ENCODE measurements at places on chromosomes 7 and 10.

DNA sequence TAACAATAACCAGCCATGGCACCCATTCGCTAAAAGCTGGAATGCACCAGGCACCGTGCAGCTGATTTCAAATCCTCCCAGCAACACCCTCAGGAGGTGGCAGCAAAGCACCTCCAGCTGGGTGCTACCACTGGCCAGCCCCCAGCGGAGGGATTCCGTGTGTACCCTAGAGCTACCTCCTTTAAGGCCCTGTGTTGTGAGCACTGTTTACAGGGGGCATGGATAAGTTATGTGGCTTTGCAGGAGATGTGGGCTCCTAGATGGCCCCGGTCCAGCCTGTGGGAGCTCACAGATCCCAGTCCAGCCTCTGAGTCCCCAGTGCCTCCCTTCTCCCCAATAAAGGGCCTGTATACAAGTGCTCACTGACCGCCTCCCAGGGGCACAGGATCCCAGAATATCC lies 27.1 kb downstream of the TNRC18 start:
- peak; percentile 77 for DNase-seq

DNA sequence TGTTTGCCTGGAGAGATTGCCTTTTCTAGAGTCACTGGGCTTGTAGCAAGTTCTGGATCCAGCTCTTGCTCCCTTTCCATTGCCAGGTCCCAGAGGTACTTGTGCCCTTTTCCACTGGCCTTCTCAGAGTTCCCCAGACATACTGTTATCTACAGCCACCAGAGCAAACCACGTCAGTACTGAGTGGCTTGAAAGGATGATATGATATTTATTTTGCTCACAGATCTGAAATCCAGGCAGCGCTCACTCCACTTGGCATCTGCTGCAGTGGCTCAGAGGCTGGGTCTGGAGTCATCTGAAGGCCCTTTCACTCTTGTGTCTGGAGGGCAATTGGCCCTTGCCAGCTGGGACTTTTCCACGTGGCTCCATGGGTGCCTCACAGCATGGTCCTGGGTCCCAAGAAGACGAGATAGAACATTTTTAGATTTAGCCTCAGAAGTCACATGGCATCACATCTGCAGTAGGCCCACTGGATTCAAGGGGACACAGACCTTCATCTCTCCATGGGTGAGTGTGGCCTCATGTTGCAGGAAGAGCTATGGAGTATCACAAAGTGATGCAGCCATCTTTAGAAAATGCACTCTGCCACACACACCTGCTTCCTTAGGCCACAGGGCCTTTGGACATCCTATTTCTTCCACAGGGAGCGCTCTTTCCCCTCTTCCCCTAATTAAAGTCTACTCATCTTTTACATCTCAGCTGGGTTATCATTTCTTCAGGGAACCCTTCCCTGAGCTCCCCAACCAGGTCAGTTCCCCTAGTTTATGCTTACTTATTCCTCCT lies 22.9 kb upstream of the TCF7L2 start:
- no peak for DNase-seq

DNA sequence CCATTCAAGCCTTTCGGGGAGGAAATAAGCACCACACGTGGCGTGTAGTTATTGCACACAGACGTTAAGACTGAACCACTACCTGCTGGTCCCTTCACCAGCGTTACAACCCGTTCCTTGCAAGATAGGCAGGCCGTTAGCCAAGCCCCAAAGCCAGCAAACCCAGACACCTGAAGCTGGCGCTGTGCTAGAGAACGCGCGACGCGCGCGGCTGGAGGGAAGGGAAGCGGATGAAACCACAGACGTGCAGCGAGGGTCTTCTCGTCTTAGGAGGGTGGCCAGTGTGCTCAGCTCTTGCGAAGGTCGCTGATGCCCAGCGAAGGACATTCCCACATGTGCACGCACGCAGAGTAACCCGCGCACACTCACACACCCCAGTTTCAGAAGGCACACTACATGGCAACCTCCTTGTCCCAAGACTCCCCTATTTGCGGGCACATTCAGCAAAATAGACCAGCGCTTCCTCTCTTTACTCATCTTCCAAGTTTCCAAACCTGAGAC lies 980 bp downstream of the TMEM26 start:
- no peak for DNase-seq

DNA sequence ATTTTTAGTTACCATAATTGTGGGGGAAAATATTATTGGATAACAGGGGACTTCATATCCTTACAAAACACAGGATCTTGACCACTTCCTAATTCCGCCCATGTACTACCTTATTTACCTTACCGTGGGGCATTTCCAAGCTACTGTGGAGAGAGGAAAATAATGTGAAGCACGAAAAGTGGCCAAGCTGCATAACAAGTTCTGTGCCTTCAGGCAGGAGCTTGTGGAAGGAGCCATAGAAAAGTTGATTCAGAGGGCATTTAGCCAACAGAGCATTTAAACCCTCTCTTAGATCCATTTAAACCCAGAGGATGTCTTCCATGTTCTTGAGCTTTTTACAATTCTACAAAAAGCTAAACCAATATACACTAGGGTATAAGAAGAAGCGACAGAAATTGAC lies 41.6 kb downstream of the DNAJB9 start:
- DNase-seq: peak; percentile 58

- no peak for DNase-seq
Observed at GRCh38 chr7:4297165-4297917, 384.8 kb upstream of the FOXK1 start.

DNA sequence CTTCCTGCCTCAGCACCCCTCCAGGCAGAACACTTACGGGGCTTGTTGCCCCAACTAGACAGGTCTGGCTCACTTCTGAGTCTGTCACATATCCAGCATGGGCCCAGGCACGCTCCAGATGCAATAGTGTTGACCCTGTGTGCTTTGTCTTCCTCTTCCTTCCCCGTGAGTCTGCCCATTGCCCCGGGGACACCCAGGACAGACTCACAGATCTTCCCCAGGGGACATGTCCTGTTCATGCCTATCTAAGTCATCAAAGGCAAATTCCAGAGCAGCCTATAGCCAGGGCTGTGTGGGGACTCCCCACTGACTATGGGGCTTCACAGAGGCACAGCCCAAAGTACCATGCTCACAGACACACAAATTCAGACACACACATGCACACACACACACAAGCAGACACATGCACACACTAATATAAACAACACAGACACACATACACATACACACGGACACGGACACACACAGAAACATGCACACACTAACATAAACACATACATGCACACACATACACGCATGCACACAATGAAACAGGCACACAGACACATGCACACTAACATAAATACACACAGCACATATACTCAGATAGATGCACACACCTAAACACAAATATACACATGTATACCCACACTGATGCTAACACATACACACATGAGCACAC lies 175.8 kb downstream of the KCNMA1 start:
- peak; percentile 65 for DNase-seq

GRCh38 chr10:92238054-92238585 lies 52.8 kb downstream of the CPEB3 start:
- DNase-seq: no peak

DNA sequence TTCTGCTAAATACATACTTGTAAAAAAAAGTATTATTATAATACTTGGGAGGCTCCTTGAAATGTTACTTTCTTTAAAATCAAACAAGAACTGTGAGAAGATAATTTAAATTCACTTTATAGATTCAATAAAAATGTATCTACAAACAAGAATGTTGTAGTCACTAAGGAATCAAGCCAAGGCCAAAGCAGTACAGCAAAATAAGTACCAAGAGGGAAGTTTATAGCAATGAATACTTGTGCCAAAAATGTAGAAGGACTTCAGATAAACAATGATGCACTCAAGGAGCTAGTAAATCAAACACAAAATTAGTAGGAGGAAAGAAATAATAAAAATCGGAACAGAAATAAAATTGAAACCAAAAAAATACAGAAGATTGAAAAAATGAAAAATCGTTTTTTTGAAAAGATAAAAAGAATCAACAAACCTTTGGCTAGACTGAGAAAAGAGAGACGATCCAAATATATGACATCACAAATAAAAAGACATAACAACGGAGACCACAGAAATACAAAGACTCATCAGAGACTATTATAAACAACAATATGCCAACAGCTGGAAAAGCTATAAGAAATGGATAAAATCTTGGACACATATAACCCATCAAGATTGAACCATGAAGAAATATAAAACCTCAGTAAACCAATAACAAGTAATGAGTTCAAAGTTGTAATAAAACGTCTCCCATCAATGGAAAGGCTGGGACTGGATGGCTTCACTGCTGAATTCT lies 286.0 kb upstream of the TMEM229A start:
- DNase-seq: no peak

- no peak for DNase-seq
Observed at GRCh38 chr7:129786825-129787563, 165.8 kb downstream of the UBE2H start.

- DNase-seq: no peak
Observed at GRCh38 chr10:54444170-54444569, 356.9 kb downstream of the PCDH15 start.

DNA sequence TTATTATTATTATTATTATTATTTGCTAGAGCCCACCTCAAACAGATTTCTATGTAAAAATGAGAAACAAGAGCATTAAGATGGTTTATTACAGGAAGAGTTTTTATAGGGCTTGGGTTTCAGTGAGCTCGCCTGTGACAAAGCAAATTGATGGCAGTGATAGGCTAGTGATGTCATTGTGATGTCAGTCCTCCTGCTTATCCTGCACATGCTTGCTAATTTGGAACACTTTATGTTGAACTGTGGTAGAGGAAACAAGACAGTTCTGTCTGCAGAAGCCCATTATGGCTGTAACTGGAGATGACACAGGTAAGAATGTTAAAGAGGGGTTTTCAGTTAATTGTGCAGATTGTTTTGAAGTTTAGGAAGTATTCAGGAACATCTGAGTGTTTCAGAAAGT lies 68.3 kb downstream of the CREM start:
- DNase-seq: peak; percentile 22

DNA sequence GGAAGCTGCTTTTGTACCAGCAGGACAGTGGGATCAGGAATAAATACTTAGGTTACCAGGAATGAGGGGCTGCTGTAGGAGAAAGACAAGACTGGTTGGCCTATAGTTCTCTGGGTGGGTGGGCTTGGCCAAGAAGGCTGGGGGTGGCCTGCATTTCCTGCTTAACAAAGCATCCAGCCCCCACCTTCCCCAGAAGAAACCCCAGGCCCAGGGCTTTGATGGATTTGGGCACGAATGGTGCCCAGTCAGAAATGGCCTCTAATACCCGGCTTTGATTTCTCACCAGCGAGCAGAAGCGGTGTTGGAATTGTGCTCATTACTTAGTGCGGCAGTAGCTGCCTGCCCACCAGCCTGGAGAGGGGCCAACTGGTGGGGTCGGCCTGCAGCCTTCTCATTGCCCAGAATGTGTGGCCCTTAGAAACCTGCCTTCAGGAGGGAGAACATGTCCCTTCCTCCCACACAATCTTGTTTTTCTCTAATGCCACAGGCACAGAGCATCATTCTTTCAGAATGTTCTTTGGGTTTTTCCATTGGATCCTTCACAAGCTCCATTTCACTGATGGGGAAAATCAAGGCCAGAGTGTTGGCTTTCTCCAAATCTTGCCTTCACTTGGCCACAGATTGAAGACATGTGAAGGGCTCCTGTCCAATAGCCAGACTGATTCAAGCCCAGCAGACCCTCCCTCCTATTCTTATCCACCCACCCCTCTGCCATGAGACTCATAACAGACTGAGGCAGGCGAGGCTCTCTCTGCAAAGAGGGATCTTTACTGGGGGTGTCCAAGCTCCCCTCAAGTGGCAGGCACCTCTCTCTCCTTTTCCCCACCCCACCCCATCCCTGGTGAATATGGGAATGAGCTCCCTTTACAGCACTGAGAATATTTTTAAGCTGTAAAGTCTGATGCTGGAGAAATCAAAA lies 2.5 kb downstream of the UNC5B start:
- DNase-seq: no peak

DNA sequence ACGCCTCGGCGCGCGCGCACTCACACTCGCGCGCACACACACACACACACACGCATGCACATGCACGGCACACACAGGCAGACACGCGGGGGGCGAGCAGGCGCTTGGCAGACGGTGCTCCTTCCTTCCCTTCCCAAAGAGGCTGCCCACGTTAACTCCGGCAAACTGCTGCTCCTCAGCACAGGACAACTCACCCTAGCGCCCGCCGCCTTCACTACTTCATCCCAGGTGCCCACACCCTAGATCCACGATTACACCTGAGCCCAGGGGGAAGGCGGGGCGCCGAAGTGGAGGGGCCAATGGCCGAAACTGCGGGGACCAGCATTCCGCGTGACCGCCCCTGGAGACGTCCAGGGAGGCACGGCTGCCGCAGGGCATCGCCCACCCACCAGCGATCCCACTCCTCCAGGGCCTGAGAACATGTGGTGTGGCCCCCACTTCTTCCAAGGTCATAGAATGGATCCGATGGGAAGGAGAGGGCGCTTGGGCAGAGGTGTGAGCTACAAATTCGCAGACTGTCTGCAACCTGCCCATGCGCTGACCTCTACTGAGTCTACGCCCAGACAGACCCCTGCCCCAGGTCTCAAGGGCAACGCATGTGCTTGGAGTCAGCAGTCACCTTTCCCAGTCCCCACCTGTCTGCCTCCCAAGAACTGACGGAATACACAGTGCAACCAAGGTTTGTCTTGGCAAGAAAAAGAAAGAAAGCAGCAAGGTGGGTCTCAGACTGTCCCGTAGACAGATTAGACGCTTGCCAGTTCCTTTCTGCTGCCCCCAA lies 74.6 kb downstream of the CALN1 start:
- no peak for DNase-seq

- DNase-seq: no peak
Observed at GRCh38 chr10:122379041-122379440, 4.5 kb downstream of the PLEKHA1 start.

All from epithelial cell of esophagus (primary cell).